ENCODE measurements at places on chromosomes 2 and 18.

- DNase-seq, result no peak
Observed at GRCh38 chr2:47178341-47178740, 23.2 kb upstream of the STPG4 start.

DNA sequence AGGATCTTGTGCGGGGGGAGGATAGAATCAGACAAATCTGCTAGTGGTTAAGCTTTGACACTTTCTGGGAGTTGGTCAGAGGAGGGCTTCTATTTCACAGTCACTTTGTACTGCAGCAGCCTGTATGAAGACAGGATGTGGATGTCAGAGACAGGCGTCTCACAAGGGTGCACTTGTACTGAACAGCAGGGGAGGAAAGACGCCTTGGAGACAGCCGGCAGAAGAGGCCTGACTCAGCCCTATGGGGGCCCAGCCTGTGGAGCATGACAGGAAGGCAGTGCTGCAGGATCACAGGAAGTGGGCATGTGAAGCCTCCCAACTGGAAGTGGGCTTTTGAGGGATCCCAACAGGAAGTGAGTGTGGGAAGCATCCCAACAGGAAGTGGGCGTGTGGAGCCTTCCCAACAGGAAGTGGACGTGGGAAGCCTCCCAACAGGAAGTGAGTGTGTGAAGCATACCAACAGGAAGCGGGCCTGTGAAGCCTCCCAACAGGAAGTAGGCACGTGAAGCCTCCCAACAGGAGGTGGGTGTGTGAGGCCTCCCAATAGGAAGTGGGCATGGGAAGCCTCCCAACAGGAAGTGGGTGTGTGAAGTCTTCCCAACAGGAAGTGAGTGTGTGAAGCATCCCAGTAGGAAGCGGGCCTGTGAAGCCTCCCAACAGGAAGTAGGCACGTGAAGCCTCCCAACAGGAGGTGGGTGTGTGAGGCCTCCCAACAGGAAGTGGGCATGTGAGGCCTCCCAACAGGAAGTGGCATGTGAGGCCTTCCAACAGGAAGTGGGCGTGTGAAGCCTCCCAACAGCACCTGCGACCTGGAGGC is 212.3 kb downstream of the SNTG2 start:
- DNase-seq, result no peak

GRCh38 chr18:51266773-51267172 is 69.3 kb upstream of the MEX3C start:
- no peak for DNase-seq

GRCh38 chr2:59868981-59869380 is 684.5 kb downstream of the BCL11A start:
- no peak for DNase-seq

DNA sequence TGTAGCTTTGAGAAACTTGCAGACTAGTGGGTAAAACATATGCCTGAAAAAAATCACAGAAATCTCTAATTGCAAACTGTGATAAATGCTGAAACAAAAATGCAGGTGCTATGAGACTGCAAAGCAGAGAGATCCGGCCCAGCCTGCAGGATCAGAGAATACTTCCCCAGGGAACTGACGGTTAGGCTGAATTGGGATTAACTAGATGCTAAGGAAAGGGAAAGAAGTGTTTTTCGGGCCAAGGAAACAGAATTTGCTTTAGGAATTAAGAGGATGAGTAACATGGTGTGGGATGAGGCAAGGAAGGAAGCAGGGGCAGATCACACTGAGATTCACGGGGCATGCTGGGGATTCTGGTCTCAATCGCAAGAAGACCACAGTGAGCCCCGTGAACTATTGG is 71.5 kb downstream of the OSBPL6 start:
- no peak for DNase-seq

DNA sequence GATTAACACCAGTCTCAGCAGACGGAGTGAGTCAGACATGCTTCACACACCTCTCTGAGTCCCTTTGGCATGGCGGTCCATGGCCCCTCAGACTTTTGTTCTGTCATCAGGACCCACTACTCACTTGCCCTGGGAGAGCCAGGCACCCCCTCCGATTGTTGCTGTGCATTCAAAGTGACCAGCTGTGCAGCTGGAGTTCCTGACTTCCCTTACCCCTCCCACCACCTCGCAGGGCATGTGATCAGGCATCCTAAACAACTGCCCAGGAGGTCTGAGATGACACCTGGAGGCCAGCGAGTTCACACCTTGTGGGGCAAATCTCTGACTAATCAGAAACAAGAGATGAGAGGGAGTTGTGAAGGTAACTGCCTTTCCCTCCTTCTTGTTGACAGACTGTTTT is 35.3 kb upstream of the HDAC4 start:
- DNase-seq, result no peak

DNA sequence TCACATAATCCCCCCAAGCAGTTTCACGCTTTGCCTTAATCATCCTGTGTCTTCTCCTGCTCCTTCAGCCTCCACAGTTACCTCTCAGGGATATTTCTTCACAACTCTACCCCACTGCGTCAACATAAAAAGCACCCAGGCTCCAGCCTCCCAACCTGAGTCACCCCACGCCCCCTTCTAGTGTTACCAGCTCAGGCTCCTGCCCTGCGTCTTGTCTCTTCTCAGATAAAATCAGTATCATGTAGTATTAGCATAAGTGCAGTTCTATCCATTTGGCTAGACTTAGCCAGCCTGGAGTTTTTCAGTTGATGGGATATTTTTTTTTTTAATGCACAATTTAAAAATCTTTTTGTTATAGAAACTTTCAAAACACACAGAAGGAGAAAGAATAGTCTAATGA is 9.6 kb upstream of the PELI1 start:
- no peak for DNase-seq

DNA sequence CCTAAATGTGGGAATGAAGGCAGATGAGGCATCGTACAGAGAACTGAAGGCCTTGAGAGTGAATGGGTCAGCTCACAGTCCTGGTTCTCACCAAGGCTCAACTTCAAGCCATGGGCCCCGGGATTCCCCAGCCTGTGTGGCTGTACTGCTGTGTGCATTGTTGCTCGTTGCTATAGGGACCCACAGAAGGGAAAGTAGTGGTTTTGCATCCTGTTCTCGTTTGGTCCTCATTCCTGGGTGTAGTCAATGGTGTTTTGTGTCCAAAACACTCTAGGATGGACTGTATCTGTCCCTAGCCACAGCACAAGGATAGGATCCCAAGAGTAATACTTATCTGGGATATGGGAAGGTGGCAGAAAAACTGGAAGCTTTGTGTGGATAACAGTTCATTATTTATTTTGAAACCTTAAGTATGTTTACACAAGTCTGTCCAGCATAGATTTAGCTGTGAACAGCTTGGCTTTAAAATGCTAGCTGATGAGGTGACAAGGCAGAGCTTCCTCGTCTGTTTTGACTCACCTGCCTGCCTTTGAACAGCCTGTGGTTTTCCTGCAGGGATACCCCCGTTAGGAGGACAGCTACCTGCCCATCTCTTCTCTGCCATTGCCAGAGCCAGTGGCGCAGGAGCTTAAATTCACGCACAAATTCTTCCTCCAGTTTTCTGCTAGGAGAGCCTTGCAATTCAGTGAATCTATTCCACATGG is 85.0 kb downstream of the WDSUB1 start:
- no peak for DNase-seq

- no peak for DNase-seq
Observed at GRCh38 chr2:241052677-241053360, 49.3 kb downstream of the MTERF4 start.

DNA sequence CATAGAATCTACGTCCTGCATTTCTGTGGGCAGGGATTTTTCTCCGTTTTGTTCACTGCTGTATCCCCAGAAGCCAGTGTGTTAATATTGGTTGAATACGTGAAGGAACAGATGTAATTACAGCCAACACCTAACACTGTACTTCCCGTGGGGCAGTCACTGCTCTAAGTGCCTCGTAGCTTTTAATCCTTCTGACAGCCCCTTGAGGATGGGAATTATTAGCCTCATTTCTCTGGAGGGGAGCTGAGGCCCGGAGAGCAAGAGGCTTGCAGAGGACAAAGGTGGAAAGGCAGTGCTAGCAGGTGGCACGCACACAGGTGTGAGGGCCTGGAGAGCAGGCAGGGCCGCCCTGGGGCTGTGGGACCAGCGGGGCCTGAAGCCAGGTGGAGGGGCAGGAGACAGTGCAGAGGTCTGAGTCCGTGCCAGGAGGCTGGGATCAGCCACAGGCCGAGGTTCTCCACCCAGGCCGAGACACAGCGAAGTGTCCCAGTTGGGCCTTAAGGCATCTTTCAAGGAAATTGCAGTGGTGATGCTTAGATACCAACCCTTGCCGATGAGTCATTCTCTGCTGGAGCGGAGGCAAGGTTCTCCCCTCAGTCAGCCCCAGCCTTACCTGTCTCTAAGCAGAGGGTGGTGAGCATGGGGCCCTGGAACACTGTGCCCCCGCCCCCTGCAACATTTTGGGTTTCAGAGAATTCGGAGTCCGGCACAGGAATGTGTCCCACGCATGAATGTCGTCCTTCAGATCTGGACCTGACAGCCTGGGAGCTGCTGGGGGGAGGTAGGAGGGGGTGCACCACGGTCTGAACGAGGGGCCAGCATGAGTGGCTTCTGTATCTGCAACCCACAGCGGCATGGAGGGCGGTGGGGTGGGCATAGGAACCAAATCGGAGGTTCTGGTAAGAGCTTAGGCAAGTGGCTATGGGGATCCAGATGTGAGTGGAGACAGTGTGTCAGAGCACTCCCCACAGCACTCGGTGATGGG is 122.6 kb downstream of the GBX2 start:
- no peak for DNase-seq

- DNase-seq, result no peak
Observed at GRCh38 chr2:71864085-71864484, 283.6 kb downstream of the CYP26B1 start.

- DNase-seq, result peak; percentile 28
Observed at GRCh38 chr2:117771969-117772630, 42.4 kb upstream of the DDX18 start.

DNA sequence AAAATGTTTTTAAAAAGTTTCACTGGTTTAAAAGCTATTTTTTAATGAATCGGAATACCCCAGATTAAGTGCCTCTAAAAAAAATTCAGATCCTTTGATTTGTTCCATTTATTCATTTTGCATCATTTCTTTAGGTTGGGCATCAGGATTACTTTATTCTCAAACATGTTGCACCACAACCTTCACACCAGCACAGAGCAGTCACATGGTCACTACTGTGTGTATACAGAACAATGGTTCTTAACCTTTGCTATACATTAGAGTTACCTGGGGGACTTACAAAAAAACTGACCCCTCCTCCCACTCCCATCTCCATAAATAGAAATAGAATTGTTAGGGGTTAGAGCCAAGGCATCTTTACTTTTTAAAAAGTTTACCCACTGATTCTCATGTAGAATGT is 218.2 kb downstream of the AGPS start:
- no peak for DNase-seq

- no peak for DNase-seq
Observed at GRCh38 chr18:48678237-48679115, 139.6 kb downstream of the CTIF start.

DNA sequence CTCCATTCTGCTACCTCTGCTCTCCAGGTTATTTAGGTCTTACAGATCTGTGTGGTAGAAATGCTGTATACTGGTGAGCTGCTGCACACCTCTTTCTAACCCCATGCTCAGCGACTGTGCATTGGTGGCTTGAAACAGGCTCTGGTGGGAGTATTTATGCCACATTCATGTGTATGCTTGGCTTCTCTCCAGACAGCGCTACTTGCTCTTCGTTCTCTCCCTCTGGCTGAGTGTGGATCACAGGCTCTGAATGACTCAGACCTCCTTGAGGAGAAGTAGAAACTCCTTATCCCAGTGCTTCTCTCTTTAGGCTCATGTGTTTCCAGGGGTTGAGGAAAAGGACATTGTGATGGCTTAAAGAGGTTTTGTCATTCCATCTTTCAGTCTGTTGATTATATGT is 54.9 kb downstream of the FHOD3 start:
- no peak for DNase-seq

- DNase-seq, result no peak
Observed at GRCh38 chr2:88707003-88707402, 15.5 kb downstream of the RPIA start.

- no peak for DNase-seq
Observed at GRCh38 chr2:39606585-39606984, 59.1 kb upstream of the TMEM178A start.

- no peak for DNase-seq
Observed at GRCh38 chr2:119516121-119516520, 8.2 kb downstream of the SCTR start.

DNA sequence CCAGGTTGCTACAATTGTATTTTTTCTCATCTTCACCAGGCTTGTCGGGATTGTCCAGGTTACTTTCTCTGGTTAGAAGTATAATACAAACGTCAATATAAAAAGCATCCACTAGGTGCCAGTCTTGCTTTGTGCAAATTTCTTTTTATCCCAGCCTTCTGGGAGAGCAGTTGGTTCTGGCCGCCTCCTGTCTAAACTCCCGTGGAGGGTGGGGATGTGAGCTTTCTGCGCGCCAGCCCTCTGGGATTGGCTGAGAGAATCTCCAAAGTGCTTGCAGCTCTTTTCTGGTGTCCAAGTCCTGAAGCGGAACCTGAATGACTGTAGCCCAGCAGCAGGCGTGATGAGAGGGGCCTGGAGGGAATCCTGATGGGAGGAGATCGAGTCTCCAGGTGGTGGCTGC is 22.4 kb upstream of the TOGARAM2 start:
- peak; percentile 80 for DNase-seq

- DNase-seq, result no peak
Observed at GRCh38 chr2:110819711-110820110, 87.3 kb downstream of the ACOXL start.

DNA sequence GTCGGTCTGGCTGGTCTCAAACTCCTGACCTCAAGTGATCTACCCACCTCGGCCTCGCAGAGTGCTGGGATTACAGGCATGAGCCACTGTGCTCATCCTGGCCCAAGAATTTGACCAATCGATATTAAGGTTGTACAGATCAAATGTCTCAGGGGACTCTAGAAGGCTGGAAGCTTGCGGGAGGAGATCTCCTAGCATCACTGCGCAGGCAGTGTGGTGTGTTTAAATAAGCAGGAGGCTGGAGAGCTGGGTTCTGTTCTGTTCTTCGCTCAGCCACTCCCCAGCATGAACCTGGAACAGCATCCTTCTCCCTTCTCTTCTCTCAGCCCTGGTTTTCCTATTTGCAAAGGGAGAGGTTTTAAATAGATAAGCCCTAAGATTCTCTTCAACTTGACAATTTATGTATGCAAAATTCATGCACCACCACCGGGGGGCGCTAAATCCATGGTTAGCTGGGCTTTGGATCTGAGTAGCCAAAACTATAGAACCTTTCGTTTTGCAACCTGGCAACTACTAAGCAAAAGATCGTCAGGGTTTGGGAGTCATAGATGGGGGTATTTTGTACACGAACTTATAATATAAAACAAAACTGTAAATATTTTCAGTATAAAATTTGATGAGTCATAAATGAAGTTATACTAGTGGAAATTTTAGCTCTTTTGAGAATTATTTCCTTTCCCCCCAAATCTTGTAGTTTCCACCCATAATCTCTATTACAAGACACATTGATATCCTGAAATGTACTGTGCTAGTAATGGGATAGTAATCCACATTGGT is 60.6 kb downstream of the SLC16A14 start:
- peak; percentile 68 for DNase-seq

DNA sequence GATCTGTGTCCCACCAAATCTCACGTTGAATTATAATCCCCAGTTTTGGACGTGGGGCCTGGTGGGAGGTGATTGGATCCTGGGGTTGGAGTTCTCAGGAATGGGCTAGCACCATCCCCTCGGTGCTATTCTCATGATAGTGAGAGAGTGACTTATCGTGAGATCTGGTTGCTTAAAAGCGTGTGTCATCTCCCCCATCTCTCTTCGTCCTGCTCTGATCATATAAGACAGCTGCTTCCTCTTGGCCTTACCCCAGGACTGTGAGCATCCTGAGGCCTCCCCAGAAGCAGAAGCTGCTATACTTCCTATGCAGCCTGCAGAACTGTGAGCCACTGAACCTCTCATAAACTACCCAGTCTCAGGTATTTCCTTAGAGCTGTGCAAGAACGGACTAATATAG is 163.7 kb upstream of the NDUFV2 start:
- DNase-seq, result no peak

GRCh38 chr2:28929581-28929980 is 35.1 kb downstream of the WDR43 start:
- no peak for DNase-seq

Measured in SHP77 (cell line).